Pons (tissue), 1 donor: ENCODE measurements at places on chromosomes 2 and 18.

- no peak for DNase-seq
Measured at GRCh38 chr2:105125920-105126319, 88.1 kb downstream of the MRPS9 start.

- peak; percentile 63 for DNase-seq
Measured at GRCh38 chr2:68709421-68709911, 25.1 kb upstream of the ARHGAP25 start.

DNA sequence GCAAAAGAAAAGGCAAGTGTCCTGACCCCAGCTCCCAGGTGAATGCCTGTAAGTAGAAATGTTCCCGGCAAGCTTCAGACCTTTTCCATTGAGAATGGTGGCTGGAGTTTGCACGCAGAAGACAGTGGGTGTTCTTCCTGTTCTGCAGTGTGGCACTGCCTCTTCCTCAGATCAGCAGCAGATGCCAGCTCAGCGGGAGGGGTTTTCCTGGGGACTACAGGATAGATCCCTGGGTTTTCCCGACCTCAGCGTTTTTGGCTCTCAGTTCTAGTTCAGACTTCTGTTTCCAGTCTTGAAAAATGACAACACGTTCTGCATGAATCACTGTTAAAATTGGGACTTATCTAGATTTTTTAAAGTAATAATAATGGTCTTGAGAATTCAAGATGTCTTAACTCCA is 39.2 kb downstream of the GRHL1 start:
- peak; percentile 8 for DNase-seq

- DNase-seq, result no peak
Measured at GRCh38 chr2:208360259-208361076, 46.1 kb upstream of the PTH2R start.

- DNase-seq, result no peak
Measured at GRCh38 chr2:120744817-120745216, 9.1 kb downstream of the GLI2 start.

DNA sequence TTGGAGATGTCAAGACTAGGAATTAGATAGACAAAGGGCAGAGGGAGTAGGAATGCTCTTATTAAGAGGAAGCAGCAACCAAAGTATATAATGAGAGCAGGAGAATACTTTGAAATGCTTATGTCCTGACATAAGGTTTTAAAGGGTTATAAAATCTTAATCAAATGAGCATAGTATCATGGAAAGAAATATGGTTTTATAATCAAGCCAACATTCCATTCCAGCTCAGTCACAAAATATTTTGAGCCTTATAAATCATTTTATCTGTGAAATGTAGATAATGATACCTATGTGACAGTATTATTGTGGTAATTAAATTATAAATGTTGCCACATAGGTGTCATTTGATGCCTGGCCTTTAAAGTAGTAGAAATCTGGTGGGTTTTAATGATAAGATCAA is 17.6 kb downstream of the VSNL1 start:
- DNase-seq, result no peak

GRCh38 chr2:241857572-241858121 is 1.0 kb downstream of the PDCD1 start:
- DNase-seq, result no peak
